ENCODE measurements at places on chromosomes 11 and 22. TPM values are rescaled to one million over a fixed set of nuclear protein-coding genes. Genes with fewer than 3 reads are reported as not detected.

The NRIP3 gene
- total RNA-seq = 0.80 TPM

The PANX2 gene
- 0.92 TPM for total RNA-seq

The TMEM191C gene
- total RNA-seq = 4.2 TPM

The SAC3D1 gene
- 11.3 TPM for total RNA-seq

The ARHGAP8 gene
- 8.9 TPM for total RNA-seq
